Fibroblast of the conjunctiva (primary cell): ENCODE measurements at places on chromosomes 16 and 17.

DNA sequence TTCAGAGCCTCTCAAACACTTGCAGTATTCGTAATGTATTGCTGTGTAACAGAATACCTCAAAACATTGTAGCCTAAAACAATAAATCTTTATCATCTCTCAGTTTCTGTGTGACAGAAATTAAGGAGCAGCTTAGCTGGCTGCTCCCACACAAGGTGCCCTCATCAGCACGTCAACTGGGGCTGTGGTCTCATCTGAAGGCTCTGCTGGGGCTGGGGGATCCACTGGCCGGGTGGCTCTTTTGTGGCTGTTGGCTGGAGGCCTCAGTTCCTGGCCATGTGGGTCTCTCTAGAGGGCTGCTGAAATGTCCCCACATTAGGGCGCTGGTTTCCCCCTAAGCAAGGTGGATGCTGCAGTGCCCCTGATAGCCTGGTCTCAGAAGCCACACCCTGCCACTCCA, 113.4 kb upstream of the CIBAR2 start:
- DNase-seq = no peak

GRCh38 chr16:76931186-76931585, 259.8 kb upstream of the MON1B start:
- DNase-seq = peak; percentile 41

DNA sequence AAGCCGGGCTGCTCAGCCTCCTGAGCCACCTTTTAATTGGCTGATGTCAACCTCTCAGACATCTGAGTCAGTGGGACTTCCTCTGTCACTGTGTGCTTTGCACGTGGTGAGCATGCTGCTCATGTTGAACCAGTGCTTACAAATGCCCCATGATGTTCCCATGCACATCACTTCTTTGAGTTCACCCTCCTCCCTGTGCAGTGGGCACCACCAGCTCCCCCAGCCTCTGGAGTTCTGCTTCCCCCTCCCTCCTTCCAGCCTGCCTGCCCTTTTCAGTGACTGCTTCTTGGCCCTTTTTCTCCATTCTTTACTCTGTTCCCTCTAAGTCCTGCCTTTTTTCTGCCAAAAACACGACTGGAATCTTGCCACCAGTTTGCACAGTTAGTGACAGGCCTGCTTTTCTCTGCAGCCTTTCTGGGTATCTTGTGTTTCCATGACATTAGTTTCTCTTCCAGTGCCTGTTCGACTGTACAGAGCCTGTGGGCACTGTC, 41.6 kb downstream of the USP10 start:
- DNase-seq = no peak

DNA sequence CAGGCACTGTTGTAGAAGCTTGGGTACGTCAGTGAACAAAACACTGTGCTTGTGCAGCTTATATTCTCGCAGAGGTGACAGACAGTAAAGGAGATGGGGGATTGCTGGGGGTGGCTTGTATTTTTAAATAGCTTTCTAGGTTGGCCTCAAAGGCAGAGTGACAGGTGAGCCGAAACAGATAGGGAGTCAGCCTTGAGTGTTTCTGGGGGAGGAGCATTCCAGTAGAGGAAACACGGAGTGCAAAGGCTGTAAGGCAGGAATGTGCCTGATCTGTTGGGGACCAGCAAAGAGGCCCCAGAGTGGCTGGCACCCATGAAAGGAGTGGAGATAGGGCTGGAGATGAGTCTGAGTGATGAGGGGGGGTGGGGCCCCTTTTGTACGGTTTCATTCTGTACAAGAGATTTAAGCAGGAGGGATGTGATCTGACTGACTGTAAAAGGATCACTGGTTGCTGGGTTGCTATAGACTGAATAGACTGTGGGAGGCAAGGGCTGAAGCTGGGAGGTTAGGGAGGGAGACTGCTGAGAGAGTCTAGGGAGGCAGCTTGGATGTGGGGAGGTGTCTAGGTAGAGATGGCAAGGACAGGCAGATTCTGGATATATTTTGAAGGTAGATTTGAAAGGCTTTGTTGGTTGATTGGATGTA, 15.2 kb downstream of the NUP93 start:
- no peak for DNase-seq

DNA sequence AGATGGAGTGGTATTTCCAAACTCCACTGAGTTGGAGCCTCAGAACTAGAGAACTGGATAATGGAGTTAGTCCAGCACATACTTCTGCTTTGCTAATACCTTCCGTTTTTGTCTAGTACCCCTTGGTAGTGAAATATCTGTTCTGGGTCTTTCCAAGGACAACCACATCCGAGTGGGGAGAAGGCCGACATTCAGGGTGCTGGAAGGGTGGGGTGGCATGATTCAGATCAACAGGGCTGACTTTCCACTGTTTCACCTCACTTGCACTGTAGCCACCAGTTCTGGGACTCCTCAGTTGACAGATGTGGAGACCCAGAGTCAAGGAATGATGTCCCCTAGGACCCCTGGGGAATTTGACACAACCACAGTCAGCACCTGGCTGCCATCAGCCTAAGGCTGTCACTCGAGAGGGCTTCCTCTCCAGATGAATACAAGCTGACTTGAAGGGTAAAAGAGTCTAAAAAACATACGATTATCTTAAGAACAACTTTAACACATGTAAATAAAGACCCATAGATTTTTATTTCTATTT, 84.8 kb upstream of the HNF1B start:
- no peak for DNase-seq

GRCh38 chr16:426115-426905, 861 bp downstream of the RAB11FIP3 start:
- no peak for DNase-seq

- DNase-seq = no peak
Measured at GRCh38 chr17:47213540-47213939, 4.4 kb downstream of the MYL4 start.

DNA sequence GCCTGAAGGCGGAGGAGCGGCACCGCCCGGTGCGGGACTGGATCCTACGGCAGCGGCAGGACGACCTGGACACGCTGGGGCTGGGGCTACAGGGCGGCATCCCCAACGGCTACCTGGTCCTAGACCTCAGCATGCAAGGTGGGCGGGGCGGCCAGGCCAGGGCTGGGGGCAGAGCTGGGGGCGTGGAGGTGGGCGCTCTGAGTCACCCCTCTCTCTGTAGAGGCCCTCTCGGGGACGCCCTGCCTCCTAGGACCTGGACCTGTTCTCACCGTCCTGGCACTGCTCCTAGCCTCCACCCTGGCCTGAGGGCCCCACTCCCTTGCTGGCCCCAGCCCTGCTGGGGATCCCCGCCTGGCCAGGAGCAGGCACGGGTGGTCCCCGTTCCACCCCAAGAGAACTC, 7.9 kb downstream of the MSLN start:
- DNase-seq = no peak

- DNase-seq = peak; percentile 55
Measured at GRCh38 chr16:72400257-72401083, 228.5 kb upstream of the PMFBP1 start.

DNA sequence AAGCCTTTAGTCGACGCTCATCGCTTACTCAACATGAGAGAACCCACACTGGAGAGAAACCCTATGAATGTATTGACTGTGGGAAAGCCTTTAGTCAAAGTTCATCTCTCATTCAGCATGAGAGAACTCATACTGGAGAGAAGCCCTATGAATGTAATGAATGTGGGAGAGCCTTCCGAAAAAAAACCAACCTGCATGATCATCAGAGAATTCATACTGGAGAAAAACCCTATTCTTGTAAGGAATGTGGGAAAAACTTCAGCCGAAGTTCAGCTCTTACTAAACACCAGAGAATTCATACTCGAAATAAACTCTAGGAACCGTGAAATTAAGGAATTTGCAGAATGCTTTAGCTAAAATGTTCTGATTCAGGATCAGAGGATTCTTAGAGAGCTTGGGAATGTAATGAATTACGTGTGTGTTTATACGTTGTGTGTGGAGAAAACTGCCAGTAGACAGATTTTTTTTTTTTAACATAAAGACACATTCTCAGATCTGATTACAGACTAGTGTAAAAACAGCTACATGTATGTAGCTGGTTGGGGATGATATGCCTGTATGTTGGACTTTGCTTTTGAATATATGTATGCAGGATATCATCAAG, 25.4 kb downstream of the ZFP90 start:
- no peak for DNase-seq

DNA sequence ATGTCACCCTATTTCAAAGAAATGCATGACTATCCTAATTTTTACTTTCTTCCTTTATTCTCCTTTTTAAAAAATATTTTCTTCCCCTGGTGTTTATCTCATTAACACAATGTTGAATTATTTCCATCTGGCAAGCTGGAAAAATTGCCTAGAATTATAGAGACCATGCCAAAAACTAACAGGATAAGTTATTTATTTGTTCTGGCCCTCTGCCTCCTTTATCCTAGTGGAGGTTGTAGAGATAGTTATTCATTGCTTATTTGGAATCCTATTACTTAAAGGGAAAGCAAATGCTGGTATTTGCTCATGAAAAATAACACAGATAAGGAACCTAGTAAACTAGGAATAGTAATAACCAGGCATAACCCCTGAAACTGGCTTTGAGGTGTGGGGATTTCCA, 684.9 kb upstream of the KIF2B start:
- DNase-seq = no peak

GRCh38 chr17:78179372-78179771, 7.5 kb downstream of the TK1 start:
- no peak for DNase-seq

DNA sequence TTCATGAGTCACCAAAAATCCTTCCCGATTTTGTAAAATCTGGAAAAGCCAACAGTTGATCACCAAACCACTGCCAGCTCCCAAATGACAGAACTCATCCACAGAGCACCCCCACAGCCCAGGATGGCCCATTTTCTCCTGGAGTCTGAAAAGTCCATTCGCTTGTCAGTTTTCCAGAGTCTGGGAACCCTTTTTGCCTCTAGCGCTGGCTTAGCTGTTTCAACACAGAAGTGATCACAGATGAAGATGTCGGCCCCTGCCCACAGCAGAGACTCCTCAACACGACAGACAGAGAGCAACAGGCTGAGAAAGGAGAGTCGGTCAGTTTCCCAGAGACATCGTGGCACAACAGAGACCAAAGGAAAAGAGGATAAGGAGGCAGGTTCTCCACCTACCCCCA, 66.4 kb downstream of the NXN start:
- no peak for DNase-seq

- DNase-seq = no peak
Measured at GRCh38 chr16:69166946-69167930, 19.7 kb upstream of the SNTB2 start.

GRCh38 chr17:74864297-74864865, 4.7 kb upstream of the GRIN2C start:
- DNase-seq = no peak

- DNase-seq = no peak
Measured at GRCh38 chr16:15837761-15838160, 19.1 kb downstream of the MYH11 start.

- DNase-seq = no peak
Measured at GRCh38 chr16:28603381-28604185, 6.3 kb downstream of the SULT1A1 start.

DNA sequence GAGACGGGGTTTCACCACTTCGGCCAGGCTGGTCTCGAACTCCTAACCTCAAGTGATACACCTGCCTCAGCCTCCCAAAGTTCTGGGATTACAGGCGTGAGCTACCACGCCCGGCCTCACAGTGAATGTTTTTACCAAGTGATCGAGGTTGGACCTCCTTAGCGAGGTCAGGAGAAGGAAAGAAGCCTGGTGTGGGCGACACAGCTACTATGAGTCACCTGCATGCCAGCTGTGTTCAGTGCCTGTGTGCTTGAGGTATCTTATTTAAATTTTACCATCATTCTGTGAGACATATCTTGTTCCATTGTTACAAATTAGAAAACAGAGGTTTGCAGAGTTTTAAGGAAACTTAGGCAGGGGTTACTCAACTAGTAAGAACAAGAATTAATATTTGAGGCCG, 174.8 kb upstream of the DYNLRB2 start:
- DNase-seq = no peak

GRCh38 chr17:76009969-76010661, 9.5 kb downstream of the CDK3 start:
- DNase-seq = no peak

DNA sequence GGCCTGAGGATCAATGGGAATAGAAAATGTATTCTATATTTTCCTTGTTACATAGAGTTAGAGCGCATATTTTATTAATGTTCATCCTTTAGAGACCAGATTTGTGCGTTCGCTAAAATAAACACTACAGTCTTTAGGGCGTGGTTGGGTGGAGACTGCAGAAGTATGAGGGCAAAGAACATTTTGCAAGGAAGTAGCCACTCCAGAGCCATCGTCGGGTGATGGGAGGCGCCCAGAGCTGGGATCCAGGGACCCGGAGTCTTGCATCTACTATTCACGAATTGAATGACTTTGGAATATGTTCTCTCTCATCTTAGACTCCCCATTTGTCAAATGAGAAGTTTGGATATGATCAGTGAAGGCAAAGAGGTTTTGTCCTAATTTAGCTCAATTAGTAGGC, 154.2 kb upstream of the IRX6 start:
- no peak for DNase-seq

DNA sequence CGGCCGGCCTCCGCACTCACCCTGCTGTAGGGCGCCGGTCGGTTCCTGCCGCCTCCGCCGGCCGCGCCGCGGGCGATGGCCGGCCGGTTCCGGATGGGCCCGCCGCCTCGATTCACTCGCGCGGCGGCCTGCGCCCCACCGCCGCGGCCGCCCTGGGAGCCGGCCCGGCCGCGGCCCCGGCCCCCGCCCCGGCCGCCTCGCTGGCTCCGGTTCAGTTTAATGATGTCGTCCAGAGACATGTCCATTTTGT, 158 bp downstream of the ALYREF start:
- no peak for DNase-seq

- DNase-seq = no peak
Measured at GRCh38 chr17:21212826-21213637, 929 bp downstream of the TMEM11 start.

DNA sequence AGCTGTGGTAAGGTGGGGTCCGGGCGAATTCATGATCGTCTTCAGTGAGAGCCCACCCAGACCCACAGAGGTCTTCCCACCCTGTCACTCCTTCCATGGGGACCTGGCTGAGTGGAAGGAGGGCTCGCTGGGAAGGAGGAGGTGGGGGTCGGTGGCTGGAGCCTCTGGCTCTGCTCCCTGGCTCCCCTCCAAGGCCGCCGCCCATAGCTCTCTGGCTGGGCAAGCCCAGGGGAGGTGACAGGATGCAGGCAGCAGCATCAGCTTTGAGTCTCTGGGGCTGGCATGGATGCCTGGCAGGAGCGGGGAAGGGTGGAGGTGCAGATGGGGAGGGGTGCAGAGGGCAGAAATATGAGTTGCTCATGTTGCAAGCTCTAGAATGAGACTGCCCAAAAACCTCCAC, 147.0 kb downstream of the ENGASE start:
- no peak for DNase-seq

- DNase-seq = no peak
Measured at GRCh38 chr17:44105941-44106340, 17.5 kb downstream of the HDAC5 start.

DNA sequence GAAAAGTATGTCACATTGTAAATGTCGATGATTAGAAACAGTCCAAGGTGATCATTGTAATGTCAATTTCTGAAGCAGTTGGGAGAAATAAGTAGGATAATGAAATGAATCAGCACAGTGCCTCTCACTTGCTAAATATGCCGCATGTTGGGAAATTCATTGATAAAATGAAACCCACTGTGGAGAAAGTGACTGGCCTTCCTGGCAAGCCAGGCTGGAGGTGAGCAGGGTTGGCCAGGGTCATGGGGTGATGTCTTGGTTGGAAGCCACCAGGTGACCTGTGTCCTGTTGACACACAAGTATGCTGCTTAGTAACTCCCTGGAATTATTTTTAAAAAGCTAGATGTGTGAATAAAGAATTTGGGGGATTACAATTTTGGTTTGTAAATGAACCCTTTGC, 14.9 kb upstream of the WNT9B start:
- DNase-seq = no peak

- no peak for DNase-seq
Measured at GRCh38 chr17:79970576-79971068, 65.0 kb downstream of the TBC1D16 start.
